Stimulated activated CD8-positive, alpha-beta memory T cell treated with anti-CD3 and anti-CD28 coated beads, Interleukin-7, amount 100 ng/mL, for 48 hours (primary cell): ENCODE measurements at places on chromosomes 12 and 14.

DNA sequence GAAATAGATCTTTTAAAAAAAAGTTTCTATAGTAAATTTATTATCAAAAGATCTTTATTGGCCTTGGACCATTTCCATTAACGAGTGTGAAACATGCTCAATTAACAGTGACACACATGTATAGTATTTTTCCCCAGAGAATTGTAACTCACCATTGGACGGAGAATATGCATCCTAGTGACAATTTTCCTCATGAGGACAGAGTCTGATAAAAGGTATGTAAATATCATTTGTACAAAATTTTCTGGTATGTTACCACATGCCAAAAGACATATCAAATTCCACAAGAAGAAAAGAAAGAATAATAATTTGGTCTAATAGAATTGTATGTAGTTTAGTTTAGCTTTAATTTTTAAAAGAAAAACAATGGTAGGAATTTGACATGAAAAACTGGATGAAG lies 1096.0 kb upstream of the FLRT2 start:
- DNase-seq: no peak

- DNase-seq: no peak
These were observed 27.1 kb downstream of the ATP6V1D start for GRCh38 chr14:67332468-67332867.

GRCh38 chr12:79199166-79199565 lies 334.6 kb downstream of the SYT1 start:
- DNase-seq: no peak

DNA sequence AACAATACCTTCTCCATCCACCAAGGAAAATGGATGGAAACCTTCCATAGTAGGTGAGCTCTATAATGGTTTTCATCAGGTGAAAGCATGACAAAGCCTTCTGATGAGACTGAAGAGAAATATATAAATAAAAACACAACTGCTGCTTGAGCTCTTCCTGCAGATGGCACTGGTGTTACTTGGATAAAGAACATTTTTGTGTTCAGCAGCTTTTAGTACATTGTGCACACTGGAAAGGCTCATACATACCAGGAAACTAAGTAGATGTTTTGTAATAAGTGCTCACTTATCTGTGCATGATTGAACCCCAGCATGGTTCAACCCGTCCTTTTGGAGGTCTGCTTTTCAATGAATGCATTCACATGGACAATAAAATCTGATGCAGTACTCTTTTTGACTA lies 357.3 kb upstream of the MIS18BP1 start:
- DNase-seq: no peak

DNA sequence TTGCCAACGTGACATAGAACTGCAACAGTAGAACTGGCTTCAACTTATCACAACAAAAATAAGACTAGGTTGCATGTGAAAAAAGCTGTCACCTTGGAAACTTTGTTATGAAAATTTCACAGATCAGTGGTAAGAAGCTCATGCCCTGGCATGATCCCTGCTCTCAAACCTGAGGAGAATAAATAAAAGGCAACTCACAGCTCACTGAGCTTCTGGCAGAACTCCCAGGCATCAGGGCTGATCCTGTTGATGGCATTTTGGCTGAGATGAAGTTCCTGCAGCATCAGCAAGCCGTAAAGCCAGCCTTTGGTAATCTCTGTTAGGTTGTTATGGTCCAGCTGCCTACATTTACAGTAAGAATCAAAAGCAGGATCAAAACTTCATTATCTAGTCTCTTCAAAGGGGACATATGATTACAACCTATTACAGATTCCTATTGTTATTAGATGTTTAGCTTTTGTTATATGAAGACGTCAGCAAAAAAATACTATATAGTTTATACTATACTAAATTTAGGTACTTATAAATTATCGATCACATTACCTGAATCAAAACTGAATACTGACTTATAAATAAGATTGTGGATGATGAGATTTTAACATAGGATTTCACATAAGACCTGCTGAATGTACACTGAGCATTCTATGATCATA lies 32.0 kb downstream of the LRIG3 start:
- no peak for DNase-seq

DNA sequence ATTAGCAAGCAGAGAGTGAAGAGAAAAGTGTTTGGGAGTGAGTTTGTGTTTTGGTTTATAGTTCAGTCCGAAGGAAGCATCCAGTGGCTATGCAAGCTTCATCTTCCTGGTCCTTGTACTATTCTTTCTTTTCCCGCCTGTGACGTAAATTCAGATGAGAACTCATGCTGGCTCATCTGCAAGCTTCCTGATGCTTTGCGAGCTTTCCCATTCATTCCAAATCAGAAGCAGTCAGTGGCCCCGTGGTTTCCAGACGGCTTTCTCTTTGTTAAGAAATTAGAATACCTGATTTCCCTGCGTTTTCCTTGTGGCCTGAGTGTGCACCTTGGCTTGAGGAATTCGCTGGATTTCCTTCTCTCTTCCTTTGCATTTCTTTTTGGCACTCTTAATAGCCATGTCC lies 89.5 kb downstream of the TESC start:
- no peak for DNase-seq

DNA sequence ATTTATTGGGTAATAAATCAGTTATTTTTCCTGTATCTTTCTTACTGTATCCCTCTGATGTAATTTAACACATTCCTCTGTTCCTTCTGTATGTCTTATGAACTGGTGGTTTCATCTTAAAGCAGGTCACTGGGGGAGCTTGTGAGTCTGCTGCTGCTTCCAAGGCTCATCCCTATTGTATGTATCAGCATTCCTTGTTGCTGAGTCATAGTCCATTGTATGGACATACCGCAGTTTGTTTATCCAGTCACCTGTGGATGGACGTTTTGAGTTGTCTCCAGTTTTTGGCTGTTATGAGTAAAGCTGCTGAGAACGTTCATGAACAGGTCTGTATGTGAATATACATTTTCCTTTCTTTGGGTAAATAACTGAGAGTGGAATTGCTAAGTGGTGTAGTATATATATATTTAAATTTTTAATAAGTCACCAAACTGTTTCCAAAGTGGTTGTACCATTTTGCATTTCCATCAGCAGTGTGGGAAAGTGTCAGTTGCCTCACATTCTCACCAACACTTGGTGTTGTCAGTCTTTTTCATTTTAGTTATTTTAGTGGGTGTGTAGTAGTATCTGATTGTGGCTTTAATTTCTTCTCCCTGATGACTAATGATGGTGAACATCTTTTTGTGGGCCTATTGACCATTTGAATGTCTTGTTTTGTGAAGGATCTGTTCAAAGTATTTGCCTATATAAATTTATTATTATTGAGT lies 82.7 kb downstream of the BEGAIN start:
- DNase-seq: no peak
